Foreskin keratinocyte (primary cell): ENCODE measurements at places on chromosomes 6 and 20.

GRCh38 chr6:160428069-160428430 is 79.9 kb downstream of the SLC22A3 start:
- DNase-seq = no peak

- no peak for DNase-seq
Observed at GRCh38 chr6:18178960-18179615, 23.9 kb downstream of the KDM1B start.

GRCh38 chr6:106381881-106382280 is 21.4 kb downstream of the CRYBG1 start:
- DNase-seq = peak; percentile 79

DNA sequence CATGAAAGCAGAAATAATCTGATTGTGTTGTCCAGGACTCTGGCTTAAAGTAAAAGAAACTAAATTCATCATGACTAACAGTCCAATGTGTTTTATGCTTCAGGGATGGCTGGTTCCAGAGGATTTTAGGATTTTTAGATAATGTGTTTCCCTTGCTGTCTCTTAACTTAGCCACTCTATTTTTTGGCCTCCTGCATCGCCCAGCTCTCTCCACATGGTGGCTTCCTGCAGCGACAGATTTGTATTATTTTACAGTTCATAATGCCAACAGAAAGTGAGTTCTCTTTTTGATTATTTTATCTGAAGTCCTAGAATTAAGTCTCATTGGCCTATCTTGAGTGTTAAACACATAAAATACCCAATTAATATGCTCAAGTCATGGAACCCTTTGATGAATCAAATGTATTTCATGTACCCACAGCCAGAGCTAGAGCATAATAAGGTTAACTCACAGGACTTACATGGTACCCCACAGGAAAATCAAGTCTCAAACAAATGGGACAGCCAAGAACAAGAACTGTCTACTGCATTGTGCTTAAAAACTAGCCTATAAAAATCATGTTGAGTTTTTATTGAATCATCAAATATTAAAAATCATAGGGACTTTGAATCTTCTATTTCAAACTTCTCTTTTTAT is 582.5 kb downstream of the DOK5 start:
- DNase-seq = no peak

GRCh38 chr6:105483492-105483891 is 80.6 kb upstream of the PREP start:
- no peak for DNase-seq

GRCh38 chr6:159104931-159105330 is 60.1 kb upstream of the TAGAP start:
- DNase-seq = peak; percentile 74

DNA sequence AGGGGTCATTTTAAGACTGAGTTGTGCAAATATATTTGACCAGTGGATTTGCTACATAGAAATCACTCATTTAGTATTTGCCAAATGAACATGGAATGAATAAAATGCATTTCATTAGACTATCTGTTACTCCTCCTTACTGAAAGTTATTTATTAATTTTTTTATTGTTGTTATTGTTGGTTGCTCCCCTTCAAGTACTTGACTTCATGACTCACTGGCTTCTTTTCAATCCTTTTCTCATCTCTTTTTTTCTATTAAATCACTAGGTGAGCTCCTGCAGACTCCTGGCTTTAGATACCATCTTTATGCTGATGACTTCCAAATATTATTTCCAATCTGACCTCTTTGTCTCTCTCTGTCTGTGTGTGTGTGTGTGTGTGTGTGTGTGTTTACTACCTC is 192.2 kb upstream of the FAM83B start:
- no peak for DNase-seq

- DNase-seq = peak; percentile 97
Observed at GRCh38 chr6:138455746-138456400, 43.4 kb downstream of the NHSL1 start.

- DNase-seq = peak; percentile 7
Observed at GRCh38 chr6:84462698-84463097, 235.3 kb upstream of the CEP162 start.
